AG10803 (cell line): ENCODE measurements at places on chromosomes 12 and 14.

DNA sequence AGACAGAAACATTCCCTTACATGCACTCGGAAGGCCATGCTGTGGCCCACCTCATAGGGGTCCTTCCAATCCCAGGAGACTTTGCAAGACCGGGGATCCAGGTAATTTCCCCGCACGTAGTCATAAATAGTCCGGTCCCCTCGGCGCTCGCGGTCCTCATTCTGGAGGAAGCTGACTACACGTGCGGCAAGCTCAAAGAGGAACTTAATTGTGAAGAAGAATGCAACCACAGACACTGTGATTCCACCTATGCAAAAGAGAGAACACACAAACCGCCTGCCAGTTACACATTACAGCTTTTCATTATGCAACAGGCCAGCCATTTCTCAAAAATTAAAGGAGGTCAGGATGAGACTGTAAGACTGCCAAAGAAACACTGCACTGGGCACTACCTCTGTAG is 28.4 kb downstream of the AREL1 start:
- no peak for DNase-seq

DNA sequence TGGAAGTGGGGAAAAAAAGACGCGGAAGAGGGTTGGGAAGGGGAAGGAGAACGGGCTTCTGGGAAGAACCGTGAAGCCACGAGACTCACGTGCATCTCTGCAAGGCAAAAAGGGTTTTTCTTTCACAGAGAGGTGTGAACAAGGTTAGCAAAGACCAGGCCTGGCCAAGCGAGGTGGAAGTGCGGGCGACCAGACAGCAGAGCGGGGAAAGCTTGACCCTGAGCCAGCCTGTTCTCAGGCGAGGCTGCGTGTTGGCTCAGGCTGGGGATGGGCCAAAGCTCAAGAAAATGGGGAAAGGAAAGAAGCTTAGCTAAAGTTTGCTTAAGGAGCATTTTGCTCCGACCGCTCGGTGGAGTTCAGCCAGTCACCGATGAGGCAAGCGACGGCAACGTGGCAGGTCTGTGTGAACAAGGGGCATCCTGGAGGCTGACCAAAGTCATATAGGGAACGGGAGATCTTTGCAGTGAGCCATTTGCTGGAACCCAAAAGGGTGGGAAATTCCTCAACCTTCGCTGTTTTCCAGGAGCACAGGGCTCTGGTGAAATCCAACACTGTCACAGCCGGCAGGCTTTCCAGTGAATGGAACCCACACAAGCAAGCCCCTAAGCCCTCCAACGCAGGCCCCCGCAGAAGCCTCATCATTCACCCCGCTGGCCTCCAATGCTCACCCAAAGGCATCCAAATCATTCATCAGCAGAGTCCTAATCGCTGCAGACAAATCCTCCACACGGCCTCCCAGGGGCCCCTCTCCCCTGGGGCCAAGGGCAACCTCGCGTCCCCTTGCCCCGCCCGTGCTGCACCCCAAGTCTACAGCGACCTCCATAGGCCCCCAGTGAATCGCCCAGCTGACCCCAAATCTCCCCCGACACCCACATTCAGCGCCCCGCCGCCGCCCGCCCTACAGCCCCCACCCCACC is 754 bp downstream of the ZNF605 start:
- peak; percentile 75 for DNase-seq

DNA sequence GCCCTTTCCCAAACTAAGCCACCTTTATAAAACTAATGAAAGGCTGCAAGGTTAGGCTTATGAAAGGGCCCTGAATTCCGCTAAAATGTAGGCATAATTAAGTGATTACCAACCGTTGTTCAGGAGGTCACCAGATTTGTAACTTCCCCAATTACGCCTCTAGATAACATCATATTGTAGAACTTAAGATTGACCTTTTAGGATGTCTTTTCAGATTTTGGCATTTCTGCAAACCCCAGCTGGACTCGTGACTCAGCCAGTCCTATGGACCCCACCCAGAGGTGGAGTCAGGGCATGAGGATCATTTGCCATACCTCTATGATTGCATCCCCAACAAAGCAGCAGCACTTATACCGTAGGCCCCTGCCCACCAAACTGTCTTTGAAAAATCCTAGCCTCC is 3.7 kb upstream of the LPCAT3 start:
- no peak for DNase-seq

DNA sequence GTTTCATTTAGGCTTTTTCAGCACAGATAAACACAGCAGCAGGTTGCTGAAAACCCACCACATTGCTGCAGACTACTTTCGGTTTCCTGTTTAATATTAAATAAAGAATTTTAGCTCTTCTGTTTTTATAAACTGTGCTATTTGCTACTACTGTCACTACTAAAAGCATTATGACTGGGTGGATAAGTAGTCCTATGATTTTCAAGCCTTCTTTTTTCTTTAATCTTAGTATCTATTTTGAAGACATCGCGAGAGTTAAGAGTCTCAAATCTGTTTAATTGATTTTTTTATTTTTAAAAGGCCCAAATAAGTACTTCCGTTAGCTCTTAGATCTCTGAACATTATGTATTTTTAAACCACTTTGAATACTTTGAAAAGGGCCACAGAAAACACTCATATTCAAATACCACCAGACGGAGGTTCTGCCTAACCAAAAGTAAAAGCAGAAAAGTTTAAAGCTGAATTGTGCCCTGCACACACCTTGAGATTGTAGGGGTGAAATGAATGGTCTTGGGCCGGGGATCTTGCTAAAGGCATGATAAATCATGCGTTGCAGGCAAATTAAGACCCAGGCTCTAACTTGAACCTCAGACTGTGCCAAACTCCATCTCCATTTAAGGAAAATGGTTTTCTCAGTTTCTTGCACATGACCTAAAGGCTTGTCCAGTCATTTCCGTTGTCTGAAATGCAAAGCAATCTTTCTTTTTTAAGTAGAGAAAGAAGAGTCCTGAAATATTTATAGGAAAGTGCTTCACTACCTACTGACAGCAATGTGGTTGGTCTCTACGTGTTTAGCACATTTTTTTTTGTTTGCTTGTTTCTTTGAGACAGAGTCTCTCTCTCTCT is 13.6 kb upstream of the FOXN3 start:
- no peak for DNase-seq

DNA sequence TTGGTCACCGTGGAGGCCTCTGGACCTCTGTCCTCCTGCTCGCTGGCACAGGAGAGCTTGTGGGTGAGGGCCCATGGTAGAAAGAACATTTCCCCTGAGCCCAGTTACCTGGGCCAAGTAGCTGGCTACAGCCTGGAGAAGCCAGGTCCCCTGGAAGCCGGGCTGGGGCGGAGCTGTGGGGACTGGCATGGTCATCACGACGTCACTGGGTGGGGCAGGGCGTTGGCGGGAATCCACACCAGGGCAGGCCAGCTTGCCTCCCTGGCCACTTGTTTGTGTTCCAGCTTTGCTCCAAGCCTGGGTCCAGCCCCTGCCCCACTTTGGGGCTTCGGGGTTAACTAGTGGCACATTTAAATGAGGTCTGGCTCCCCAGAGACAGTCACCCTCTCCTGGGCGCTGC is 35.0 kb upstream of the SLC24A4 start:
- no peak for DNase-seq

- no peak for DNase-seq
Measured at GRCh38 chr12:28290262-28290661, 100.0 kb downstream of the CCDC91 start.

DNA sequence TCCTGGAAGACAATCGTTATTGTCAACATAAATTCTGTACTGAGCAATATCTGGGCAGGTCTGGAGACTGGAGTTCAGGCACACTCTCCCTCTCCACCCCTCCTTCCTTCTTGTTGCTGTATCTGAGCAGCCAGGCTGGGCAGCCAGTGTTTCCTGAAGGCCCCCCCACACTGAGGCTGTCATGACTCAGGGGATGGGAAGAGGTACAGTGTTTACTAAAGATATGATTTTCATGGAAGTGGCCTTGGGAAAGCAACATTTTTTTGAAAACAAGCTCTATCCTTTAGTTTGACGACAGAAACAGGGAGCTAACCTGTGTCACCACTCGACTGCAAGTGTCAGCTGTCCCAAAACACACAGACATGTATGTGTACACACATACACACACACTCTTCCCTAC is 1485.4 kb upstream of the TMEM132C start:
- no peak for DNase-seq

DNA sequence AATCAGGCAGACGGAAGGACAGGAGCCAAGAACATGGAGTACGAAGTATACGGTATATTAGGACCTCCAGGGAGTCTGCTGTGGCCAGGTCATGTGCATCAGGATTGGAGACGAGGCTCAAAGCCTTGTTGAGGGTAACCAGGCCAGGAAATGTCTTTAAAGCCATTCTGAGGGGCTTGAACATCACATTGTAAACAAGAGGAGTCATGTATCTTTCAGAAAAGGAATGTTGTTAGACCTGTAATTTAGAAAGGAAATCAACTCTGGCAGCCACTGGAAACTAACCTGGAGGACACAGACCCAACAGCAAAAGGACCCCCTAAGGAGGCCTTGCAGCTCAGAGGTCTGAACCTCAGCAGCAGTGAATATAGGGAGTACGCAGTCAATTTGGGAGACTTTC is 7.5 kb downstream of the MAP3K9 start:
- DNase-seq: no peak

- DNase-seq: no peak
Measured at GRCh38 chr12:21677204-21677603, 19.6 kb upstream of the LDHB start.

DNA sequence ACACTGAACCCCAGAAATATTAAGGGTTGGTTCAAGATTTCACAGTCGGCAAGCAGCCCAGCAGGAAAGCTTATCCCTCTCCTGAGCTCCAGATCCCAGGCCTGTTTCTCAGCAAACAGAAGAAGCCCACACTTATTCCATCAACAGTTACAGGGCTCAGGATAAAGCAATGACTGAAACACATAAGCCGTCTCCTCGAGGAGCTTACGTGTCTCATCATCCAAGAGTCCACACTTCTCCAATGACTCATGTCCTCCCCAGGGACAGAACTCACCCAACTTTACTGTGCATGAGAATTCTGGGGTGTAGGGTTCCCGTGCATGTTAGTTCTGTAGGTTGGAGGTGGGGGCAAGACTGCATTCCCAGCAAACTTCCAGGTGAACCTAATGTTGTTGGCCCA is 31.2 kb downstream of the GSC start:
- DNase-seq: peak; percentile 43

GRCh38 chr12:88944397-88944796 is 364.1 kb upstream of the KITLG start:
- peak; percentile 11 for DNase-seq

GRCh38 chr14:75132382-75133086 is 5.7 kb upstream of the NEK9 start:
- peak; percentile 71 for DNase-seq

DNA sequence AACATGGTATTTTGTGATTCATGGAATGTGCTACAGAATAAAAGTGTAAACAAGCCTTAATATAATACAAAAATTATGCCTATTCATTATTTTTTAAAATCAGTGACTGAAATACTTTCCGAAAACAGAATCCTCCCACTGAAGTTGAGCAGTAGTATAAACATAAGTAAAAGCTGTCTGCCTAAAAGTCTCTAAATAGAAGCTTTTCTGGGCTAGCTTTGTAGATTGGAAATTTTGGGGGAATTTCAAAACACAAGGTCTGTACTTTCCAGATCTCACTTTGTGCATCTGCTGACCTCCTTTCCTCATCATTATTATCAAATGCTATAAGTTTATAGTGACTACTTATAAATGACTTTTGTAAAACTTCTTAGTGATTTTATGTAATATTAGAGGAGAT is 80.4 kb upstream of the TRHDE start:
- DNase-seq: no peak

GRCh38 chr12:47449797-47450196 is 256.0 kb downstream of the RPAP3 start:
- no peak for DNase-seq

DNA sequence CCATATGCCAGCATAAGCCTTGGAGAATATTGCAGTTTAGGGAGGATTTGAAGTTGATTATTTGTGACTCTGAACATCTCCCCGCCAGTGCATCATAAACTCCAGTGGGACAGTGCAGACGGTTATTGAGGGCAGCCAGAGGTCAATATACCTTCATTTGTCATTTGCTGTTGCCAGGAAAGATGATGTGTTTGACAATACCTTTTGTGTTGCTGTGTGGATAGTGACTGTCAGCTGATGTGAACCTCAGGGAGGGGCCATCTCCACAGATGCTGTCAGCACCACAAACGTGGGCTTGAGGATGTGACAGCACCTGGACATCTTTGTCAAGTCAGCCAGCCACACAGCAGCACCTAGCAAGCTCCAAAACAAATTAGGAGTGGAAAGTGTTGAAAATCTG is 11.5 kb downstream of the CCDC198 start:
- DNase-seq: no peak

GRCh38 chr12:110590059-110590458 is 6.9 kb upstream of the PPTC7 start:
- DNase-seq: no peak

- peak; percentile 77 for DNase-seq
Measured at GRCh38 chr14:51018521-51018920, 74.2 kb upstream of the PYGL start.

DNA sequence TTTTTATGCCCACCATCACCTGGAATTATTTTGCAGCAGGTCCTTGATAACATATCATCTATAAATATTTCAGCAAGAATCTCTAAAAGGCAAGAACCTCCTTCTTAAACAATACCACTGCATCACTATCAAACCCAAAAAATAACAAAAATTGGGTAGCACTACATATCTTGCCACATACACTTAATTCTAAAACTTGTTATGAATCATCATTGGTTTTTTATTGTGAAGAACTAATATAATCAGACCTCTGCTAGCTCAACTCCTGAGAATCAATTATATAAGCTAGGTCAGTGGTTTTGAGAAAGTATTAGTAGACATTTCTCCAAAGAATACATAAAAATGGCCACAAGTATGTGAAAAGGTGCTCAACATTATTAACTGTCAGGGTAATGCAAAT is 23.8 kb downstream of the SLC38A1 start:
- no peak for DNase-seq

- DNase-seq: no peak
Measured at GRCh38 chr12:33253178-33253577, 186.4 kb downstream of the SYT10 start.

GRCh38 chr12:119255314-119255713 is 76.6 kb downstream of the HSPB8 start:
- no peak for DNase-seq

DNA sequence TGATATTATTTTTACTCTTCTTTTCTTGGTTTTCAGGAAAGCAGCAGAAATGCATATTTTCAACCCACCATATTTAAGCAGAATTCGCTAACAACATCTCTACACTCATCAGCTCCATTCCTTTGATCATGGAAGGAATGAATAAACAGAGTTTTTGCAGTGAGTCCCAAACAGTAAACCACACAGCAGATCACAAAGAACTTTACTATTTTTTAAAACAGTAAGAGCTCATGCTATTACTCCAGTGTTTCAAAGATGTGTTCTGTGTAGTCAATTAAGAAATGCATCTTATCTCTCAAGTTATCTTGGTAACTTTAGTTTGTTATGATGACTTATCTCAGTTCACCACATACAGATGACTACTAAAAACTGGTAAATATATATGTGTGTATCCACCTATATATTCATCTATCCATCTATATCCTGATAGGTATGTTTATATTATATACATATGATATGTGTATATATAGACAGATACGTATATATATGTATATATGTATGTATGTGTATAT is 843.5 kb downstream of the BCL11B start:
- DNase-seq: no peak

- DNase-seq: peak; percentile 91
Measured at GRCh38 chr12:59084511-59085375, 164.4 kb upstream of the LRIG3 start.

- no peak for DNase-seq
Measured at GRCh38 chr12:85179680-85180270, 100.2 kb upstream of the ALX1 start.
